ENCODE measurements at places on chromosomes 1 and 21.

DNA sequence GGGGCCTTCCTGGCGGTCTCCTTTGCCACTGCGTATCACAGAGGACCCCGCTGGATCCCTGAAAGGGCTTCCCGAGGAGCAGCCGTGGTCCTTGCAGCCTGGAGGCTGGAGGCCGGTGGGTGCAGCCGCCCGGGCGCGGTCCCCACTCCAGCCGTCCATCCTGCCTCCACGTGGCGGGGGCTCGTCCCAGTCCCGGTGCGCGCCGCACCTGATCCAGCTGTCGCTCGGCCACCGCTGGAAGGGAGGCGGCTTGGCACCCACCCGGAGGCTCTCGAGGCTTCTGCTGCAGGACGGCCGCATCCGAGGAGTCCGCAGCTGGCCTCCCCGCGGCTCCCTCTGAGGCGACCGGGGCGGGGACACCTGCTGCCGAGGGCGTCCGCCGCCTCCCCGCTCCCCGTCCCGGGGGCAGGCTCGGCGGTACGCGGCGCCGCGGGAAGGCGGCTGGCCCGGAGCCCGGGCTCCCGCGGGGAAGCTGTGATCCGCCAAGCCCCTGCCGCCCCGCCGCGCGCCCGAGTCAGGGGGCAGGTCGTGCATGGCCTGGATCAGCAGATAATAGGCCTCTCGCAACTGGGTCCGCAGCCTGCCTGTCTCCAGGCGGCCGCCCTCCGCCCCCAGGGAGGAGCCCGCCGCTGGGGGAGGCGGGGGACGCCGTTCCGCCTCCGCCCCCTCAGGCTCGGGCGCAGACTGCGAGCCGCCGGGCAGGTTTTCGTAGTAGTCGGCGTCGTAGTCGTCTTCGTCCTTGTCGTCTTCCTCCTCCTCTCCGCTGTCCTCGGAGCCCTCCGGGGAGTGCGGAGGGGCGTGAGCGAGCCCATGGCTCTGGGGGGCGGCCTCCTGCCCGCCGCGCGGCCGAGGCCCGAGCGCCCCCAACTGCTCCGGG, at the start of gene SYDE2:
SYDE2 (minus strand) TSS at position 554 of the 877 bp plus-strand sequence; CDS start at position 534, 20 bp downstream.
- DNase-seq, result peak; percentile 66

GRCh38 chr1:99768104-99768503, 1.7 kb upstream of the FRRS1 start:
- no peak for DNase-seq

GRCh38 chr1:42887366-42887765, 41.0 kb downstream of the ZNF691 start:
- no peak for DNase-seq

DNA sequence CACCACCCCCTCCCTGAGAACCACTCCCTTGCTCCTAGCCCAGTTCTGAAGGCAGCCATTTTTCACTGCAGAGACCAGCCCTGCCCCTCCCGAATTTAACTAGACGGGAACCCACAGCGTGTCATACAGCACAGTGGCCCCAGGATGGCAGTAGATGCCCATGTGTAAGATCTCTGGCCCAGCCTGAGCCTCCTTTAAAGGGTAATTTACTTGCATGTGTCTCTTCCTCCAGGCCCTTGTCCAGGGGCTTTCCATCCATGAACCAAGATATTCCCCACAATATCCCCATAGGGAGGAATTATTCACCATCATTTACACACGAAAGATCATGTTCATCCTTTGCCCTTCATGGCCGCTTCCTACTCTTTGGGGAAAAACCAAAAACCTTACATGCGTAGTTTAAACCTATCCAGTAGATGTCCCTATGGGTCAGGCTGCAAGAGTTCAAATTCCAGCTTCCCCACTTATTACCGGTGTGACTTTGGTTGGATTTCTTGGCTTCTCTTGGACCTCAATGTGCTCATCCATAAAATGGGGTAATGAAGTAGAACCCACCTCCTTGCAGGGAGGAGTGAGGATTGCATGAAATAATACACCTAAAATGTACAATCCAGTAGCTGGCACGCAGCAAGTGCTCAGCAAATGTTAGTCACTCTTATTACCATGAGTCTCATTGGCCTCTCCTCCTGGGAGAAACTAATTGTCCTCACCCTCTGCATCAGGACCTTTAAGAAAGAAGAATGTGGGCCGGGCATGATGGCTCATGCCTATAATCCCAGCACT, 4.0 kb upstream of the LACTBL1 start:
- DNase-seq, result peak; percentile 21

- DNase-seq, result no peak
Measured at GRCh38 chr1:206646504-206646903, 11.2 kb downstream of the DYRK3 start.

GRCh38 chr1:212291505-212292134, 6.4 kb downstream of the PPP2R5A start:
- no peak for DNase-seq

- no peak for DNase-seq
Measured at GRCh38 chr1:116990612-116991151, 10.9 kb upstream of the CD101 start.

DNA sequence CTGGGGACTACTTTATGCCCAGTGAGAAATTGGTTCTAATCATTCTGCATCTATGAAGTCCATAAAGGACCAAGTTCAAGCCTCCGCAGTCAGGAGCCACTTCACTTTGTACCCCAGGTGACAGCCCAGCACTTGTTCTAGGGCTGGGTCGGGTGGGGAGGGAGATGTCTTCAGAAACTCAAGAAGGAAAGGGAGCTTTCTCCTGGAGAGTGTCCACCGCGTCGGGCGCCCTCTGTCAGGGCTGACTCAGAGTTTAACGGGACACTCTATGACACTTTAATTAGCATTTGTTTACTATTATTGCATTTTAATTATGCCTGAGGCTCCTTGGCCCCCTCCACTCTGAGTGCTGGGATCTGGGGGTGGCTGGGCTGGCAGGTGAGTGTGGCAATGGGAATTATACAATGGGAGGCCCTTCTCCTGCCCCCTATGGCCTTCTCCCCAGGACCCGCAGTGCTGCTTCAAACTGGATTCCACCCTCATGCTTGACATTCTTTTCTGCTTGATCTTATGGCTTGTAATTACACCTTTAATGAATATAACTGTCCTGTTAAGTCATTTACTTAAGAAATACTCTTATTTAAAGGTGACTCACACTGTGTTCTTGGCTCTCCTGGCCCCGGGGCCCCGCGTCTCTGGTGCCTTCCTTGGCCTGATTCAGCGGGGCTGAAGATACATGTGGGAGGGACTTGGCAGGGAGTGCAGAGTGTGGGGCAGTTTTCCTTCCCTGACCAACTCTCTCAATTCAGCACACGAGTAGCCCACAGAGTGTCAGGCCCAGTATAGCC, 136.6 kb downstream of the PLXNA2 start:
- DNase-seq, result no peak

DNA sequence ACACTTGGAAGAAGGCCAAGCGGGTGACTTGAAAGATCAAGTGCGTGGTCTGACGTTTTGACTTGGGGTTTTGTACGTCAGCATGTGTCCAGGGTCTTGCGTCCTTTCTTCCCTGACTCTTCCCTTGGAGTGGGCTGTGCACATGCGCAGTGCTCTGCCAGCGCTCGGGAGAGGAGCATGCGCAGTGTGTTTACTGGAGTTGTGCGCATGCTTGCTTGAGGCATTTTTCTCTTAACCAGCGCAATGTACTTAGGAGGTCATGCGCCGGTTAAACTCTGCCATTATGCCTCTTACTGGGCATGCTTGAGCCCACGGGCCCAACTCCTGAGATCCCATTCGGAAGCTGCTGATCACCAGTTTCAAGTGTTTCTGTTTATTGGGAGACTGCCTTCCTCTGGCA, 242.5 kb upstream of the AJAP1 start:
- no peak for DNase-seq

DNA sequence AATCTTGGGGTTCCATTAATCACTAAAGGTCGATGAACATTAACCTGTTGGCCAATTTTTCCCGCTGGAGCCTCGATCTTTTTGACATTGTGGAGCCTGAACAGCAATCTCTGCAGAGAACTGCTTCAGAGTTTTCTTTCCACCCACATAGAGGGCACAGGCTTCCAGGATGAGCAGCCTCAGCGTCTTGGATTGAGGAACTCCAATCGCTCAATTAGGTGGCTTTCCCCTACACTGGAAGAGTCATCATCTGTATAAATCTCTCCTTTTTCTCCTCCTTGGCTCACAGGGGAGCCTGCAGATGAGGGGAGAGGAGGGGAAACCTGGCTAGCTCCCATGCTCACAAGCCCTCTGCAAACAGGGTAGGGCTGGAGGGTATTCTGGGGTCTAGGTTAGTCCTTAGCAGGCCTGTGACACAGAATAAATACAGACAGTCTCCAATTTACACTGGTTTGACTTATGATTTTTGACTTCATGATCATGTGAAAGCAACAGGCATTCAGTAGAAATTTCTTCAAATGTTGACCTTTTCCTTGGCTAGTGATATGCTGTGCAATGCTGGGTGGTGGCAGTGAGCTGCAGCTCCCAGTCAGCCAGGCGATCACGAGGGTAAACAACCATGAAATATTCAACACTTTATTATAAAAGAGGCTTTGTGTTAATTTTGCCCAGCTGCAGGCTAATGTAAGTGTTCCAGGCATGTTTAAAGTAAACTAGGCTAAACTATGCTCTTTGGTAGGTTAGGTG, 80.8 kb downstream of the PGBD5 start:
- DNase-seq, result no peak

DNA sequence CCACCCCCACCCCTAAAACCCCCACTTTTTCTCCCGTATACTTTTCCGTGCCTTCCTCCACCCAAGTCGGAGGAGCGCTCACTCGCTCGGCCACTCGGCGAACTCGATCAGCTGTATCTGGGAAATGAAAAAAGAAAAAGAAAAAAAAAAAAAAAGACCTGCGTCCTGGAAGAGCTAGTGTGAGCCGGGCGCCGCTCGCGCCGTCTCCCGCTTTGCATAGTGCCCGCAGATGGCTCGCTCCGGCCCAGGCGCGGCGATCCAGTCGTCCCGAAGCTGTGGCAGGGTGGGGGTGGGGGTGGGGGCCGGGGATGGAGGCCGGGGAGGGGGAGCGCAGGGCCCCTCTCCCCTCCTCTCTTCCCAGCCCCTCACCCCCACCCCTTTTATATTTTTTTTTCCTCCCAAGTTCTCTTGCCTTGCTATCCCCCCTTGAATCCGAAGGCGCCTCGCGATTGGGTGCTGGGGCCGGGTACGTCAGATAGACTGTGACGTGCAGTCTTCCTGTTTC, 299 bp upstream of the PROX1 start:
- DNase-seq, result no peak

- no peak for DNase-seq
Measured at GRCh38 chr1:89041119-89041641, 18.5 kb upstream of the GBP3 start.

- no peak for DNase-seq
Measured at GRCh38 chr1:27513958-27514357, 24.0 kb upstream of the WASF2 start.

DNA sequence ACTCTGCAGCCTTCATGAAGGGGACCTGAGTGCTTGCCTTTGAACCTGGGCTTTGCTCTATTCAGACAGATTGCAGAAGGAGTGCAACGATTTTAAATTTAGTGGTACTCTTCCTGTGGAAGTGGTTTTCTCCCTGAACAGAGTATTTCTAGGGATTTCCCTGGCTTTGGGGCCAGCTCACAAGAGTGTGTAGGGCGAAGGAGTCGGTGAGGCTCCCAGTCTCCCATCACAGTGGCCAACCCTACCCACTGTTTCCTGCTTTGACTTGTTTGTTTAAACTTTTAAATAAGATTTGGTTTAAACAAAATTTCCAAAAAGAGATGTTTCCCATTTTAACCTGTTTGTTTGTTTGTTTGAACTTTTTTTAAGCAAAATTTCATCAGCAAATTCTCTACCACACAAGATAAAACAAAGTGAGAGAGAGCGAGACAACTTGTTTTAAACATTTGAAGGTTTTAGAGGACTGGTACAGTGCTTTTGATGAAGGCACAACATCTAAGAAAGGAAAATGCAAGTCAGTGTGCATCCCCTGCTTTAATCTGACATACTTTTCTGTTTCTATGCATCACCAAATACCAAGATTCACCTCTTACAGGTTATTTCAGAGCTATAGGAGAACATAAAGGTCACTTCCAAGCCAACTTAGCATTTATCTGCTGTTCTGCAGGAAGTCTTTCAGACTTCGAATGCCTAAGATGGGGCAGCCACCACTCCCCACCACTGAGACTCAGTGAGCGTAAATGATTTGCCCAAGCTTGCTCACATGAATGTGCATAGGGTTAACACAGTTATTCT, 6.6 kb downstream of the SELP start:
- DNase-seq, result no peak

DNA sequence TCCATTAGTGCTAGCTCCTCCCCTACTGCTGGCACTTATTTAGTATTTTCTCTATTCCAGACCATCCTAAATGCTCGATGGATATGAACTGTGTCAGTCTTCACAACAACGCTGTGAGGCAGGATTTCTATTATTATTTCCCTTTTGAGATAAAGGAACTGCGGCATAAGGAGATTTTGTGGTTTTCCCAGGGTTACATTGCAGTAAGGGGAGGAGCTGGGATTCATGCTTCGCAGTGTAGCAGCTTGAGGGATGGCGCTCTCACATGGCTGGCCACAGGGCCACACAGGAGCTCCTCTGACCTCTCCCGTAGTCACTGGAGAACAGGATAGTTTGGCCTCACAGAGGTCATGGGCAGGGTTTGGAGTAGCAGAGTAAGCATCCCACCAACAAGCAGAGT, 116.9 kb downstream of the BEND5 start:
- no peak for DNase-seq

- peak; percentile 69 for DNase-seq
Measured at GRCh38 chr1:63615768-63616420, 22.7 kb downstream of the PGM1 start.

DNA sequence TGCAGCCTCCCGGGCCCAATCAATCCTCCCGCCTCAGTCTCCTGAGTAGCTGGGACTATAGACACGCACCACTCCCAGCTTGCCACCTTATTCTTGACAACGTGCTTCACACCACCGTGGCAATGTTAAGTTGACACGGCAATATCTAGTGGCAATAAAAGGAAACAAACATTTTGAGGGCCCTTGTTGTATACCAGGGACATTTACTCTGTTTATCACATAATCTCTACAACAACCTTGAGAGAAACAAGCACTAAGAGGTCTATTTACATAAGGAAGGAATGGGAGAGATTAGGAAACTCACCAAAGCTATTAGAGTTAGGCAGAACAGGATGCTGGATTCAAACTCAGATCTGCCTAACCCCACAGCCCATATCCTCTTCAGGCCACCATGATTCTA, 3.1 kb downstream of the KLHDC8A start:
- no peak for DNase-seq

DNA sequence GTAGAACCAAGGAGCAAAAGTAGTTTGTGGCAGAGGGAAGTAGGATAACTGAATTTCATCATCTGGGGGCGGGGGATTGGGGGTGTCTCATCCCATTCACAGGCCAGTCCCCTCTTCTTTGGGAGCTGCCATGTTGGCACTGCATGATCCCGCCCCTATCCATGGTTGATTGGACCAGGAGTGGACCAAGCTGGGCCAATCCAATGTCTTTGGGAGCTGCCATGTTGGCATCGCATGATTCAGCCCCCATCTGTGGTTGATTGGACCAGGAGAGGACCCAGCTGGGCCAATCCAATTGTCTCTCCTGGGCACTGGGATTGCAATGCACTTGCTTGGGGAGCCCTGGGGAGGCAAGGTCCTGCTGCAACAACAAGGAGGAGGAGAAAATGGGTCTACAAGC, 12.3 kb upstream of the ALPL start:
- no peak for DNase-seq

GRCh38 chr1:66012106-66012784, 219.6 kb downstream of the PDE4B start:
- DNase-seq, result no peak

- DNase-seq, result no peak
Measured at GRCh38 chr1:242435200-242435599, 89.3 kb downstream of the PLD5 start.

All from activated T-cell treated with anti-CD3 and anti-CD28 coated beads for 4 hours (primary cell).